ENCODE measurements at places on chromosomes 1 and 21.

DNA sequence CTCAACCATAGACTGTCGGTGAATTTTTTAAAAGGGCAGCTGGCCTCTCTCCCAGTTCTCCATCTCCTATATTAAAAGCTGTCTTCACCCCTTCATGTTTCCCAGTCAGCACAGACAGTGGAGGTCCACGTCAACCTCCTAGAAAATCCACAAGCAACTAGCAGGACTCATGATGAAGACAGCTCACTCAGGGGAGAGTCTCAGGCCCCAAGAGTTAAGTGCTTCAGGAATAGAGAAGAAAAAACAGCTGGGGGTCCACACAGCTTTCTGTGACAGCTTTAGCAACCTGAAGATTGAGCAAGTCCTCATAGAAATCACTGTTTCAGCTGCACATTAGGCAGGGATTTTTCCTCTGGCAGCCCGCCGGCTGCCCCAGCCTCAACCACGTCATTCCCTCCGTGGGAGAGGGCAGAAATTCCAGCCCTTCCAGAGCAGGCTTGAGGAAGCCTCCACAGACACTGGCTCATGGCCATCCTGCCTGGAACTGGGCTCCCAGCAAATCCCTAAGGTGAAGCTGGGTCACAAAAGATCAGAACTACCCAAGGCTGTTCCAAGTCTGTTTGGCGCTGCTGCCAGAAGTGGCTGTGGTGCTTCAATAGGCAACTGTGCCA is 15.2 kb downstream of the GPR161 start:
- DNase-seq = peak; percentile 90

DNA sequence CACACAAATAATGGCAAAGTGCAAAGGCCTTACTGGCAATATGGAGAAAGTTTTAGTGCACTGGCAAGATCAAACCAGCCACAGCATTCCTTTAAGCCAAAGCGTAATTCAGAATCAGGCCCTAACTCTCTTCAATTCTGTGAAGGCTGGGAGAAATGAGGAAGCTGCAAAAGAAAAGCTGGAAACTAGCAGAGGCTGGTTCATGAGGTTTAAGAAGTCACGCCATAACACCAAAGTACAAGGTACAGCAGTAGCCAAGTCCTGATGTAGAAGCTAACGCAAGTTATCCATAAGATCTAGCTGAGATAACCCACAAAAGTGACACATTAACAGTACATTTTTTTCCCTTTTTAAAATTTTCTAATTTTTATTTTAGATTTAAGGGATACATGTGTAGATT is 57.1 kb downstream of the SLC27A3 start:
- DNase-seq = no peak

DNA sequence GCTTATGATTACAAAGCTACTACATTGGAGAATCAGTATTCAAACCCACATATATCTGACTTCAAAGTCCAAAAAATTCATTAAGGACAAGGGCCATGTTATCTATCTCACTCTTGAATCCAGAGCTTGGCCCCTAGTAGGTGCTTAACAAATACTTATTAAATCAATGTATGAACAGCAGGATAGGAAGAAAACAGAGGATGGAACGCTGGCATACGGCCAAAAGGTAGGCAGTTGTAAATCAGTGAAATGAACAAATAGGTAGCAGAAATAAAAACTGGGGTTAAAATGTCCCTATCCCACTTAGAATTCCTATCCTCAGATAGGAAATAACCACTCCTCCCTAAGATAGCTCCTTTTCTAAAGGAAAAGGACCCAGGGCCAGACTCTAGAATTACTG is 2.0 kb downstream of the MRPL24 start:
- no peak for DNase-seq

GRCh38 chr1:2560299-2561073 is 4.3 kb downstream of the TNFRSF14 start:
- no peak for DNase-seq

DNA sequence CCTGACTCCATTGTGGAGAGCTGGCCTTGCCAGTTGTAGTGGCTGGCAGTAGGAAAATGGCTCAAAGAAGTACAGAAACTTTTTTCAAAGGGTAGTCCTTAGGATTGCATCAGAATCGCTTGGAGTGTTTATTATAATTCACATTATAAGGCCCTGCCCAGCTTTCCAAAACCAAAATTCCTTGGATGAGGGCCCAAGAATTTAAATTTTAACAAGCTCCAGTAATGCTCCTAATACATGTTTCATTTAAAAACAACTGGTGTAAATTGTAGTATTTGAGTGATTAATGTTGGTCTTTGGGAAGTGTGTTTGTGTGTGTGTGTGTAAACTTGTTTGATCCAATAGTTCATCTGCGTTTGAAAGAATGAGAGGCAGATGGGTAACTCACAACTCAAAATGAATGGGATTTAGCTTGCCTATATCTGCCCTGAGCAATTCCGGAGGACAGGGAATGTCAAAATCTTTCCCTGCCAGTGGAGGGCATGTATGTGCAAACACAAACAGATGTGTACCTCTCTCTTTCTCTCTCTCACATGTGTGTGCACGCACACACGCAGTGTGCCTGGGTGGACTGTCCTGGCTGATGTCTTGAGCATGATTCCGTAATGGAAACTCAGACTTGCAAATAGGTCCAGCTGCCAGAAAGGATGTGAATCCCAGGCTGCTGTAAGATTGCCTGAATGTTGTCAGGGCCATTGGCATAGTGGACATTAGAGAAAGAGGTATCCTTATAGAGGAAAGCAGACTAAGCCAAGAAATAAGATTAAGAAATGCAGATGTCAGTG is 293.1 kb downstream of the LMX1A start:
- DNase-seq = no peak

- DNase-seq = no peak
These were observed 28.1 kb upstream of the ZYG11A start for GRCh38 chr1:52814465-52814864.

DNA sequence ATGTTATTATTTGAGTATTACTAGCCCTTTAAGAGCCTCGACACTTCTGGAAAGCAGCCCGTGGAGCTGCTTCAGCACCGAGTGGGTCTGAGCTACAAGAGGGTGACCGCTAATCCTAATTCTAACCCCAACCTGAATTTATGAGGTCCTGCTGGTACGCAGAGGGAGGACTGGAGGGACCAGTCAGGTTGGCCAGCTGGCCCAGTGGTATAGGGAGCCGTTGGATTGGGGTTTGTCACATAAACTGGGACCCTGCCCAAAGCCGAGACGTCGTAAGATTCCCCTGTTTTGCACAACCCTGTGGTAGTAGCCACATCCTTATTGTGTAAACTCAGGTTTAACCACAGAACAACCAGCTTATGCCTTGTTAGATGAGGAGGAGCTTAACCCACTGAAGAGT is 60.8 kb upstream of the F3 start:
- peak; percentile 60 for DNase-seq

DNA sequence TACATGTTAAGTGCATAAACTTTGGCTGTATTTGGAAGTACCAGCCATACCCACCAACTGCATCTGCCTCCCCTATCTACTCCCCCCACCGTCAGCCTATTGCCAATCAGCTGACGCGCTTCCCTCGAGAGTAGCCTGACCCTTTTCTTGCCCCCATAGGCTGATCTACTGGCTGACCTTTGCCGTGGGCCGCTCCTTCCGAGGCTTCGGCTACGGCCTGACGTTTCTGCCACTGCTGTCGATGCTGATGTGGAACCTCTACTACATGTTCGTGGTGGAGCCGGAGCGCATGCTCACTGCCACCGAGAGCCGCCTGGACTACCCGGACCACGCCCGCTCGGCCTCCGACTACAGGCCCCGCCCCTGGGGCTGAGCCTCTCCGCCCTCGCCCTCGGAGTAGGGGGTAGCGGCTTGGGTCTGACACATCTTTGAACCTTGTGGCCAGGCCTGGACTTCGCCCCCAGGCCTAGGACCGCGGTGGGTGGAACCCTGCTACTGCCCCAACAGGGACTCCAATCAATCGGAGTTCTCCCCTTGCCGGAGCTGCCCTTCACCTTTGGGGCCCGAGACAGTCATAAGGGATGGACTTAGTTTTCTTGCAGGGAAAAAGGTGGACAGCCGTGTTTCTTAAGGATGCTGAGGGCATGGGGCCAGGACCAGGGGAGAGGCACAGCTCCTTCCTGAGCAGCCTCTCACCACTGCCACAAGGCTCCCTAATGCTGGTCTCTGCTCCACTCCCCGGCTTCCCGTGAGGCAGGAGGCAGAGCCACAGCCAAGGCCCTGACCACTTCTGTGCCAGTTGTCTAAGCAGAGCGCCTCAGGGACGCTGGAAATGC is 4.0 kb downstream of the GLMP start:
- peak; percentile 92 for DNase-seq

GRCh38 chr21:31340942-31341487 is 3.0 kb downstream of the TIAM1 start:
- no peak for DNase-seq

DNA sequence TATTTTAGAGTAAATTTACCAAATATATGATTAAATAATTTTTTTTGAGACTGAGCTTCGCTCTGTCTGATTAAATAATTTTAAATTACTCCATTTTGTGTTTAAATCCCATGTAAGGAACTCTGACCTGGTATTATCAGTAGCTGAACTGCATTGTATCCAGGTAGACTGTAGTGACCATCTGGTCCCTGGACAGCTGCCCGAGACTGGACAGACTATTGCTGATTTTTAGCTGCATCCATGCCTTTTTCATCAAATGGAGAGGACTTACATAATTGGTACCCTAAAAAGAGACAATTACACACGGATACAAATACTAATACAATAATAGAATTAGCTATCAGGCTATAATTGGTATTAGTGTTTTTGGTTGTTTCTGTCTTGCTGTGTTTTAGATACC is 20.6 kb downstream of the OLFM3 start:
- DNase-seq = no peak

- no peak for DNase-seq
These were observed 1489.1 kb downstream of the BRINP3 start for GRCh38 chr1:188988589-188988988.

GRCh38 chr1:1429671-1430073 is 5.8 kb upstream of the VWA1 start:
- DNase-seq = peak; percentile 71

- DNase-seq = no peak
These were observed 103.4 kb upstream of the KCNE2 start for GRCh38 chr21:34260277-34261008.

DNA sequence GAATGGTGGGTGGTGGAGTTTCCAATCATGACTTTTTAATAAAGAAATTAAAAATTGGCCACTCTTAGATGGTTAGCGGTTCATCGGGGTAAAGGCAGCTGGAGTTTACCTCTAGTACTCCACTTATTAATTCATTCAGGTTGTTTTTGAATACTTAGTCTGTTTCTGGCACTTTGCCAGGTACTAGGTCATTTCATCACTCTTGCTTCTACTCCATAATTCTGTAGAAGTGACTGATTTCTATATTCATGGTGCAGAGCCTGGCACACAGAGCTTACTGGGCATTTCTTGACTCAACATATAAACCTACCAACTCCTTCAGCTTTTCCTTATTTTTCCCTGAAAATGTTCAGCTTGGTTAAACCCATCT is 31.5 kb downstream of the FOXD2 start:
- no peak for DNase-seq

DNA sequence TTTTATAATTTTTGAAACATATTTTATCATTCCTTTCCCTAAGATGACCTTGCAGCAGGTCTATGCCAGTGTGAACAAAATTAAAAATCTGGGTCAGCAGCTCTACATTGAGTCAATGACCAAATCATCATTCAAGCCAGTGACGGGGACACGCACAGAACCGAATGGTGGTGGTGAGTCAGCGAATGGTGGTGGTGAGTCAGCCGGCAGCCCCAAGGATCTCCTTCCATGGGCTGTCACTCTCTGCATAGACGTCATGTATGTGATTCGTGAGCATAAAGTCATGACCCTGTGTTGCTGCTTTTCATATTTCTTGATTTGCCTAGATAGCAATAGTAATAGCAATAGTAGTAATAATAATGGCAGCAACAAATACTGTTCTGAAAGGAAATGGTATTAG is 26.3 kb downstream of the PER3 start:
- peak; percentile 78 for DNase-seq

DNA sequence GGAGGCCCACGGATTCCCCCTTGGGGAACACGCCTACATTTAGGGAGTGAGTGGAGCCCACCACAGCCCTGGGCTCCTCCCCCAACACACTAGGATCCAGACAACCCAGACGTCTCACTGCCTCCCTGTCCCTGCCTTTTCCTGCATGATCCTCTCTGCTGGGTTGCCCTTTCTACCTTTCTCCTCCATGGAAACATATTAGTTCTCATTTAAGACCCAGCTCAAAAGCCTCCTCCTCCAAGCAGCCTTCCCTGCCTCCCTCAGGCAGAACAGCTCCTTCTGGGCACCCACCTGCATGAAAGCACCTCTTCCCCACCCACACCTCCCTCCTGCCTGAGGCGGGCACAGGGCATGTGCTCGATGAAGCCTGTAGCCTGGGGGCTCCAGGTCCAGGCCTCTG is 10.7 kb downstream of the COL8A2 start:
- DNase-seq = no peak

DNA sequence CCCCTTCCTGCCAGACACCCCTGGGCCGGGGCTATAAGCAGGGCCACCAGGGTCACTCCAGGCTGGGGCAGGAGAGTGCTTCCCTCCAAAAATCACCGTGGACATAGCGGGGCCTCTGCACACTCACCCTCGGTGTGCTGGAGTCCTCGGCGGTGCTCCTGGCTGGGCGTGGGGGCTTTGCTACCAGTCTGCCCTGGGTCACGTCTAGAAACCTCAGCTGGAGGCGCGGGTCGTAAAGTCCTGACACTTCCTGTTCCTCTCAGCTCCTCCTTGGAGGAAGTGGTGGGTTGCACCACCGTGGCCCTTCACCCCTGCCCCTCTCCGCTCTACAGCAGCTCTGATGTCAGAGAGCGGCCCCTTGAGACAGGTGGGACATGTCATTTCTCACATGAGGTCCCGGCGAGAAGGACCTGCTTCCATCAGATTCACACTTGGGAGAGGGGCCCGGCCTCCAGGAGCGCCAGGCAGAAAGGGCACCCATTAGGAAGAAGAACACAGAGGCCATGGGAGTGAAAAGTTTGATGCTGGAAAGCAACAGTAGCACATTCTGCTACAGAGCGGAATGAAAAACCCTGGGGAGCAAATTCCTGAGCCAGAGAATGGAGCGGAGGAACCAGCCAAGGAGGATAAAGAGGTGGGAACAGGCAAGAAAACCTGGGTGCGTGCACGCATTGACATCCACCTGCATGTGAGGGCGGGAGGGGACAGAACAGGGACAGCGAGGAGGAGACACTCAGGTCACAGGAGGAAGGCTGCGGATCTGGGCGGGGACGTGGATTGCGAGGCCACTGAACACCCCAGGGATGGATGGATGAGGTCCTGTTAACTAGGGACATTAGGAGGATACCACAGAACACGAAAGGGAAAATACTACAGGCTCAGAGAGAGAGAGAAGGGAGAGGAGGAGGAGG is at the start of gene ITGB2:
Gene ITGB2 (minus strand): TSS at position 206 of the 911 bp plus-strand sequence. CDS start 10,117 bp downstream, outside the sequence.
- DNase-seq = no peak

GRCh38 chr1:27011058-27011764 is 1.4 kb downstream of the TENT5B start:
- peak; percentile 88 for DNase-seq

- no peak for DNase-seq
These were observed 336.3 kb upstream of the NCAM2 start for GRCh38 chr21:20661745-20662422.

- no peak for DNase-seq
These were observed 17.4 kb upstream of the GPR153 start for GRCh38 chr1:6278263-6278662.
